ENCODE measurements at places on chromosomes 2 and 18. TPM values are rescaled to one million over a fixed set of nuclear protein-coding genes. Genes with fewer than 3 reads are reported as not detected.
A peak's percentile ranks its signal among the peaks of the same experiment; 100 is the strongest.

Gene POTEJ
- total RNA-seq, result not detected

Gene RAD51AP2
- not detected for total RNA-seq

Gene ABCG5
- total RNA-seq, result 0.14 TPM

Gene THSD7B
- not detected for total RNA-seq

Gene AGXT
- not detected for total RNA-seq

Gene DNAH6
- 0.09 TPM for total RNA-seq

Gene CCDC74A
- 3.3 TPM for total RNA-seq

Gene CGREF1
- total RNA-seq, result 9.0 TPM

Gene MDH1
- 212 TPM for total RNA-seq

Gene ARHGAP28
- total RNA-seq, result not detected

Gene NOP58
- 206 TPM for total RNA-seq

Gene CTAGE1
- not detected for total RNA-seq

- no peak for DNase-seq
Measured at GRCh38 chr2:160660741-160661140, 167.1 kb upstream of the RBMS1 start.

- no peak for DNase-seq
Measured at GRCh38 chr2:8642366-8643068, 39.3 kb upstream of the ID2 start.

DNA sequence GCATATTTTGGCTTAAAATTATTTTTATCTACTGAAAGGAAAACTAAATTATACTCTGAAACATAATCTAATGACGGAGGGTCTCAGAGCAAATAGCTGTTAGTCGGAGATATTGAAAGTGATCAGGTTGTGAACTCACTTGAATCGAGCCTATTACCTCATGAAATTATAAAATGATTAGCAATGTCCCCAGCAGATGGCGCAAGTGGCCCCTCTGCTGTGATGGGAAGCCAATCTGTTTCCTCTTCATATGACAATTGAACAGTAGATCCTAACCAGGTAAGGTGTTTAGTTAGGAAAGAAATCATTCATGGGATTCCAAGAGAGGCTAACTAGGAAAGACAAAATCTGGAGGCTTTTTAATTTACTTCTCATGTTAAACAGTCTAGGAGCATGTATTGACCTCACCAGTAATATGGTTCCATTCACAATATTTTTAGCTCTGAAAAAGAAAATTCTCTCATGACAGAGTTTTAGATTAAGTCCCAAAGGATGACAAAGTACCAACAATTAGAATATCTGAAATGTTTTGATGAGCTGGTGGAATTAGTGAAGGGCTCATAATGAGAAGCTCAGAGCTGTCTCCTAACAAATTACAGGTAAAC is 29.9 kb upstream of the MPPE1 start:
- peak; percentile 53 for DNase-seq

DNA sequence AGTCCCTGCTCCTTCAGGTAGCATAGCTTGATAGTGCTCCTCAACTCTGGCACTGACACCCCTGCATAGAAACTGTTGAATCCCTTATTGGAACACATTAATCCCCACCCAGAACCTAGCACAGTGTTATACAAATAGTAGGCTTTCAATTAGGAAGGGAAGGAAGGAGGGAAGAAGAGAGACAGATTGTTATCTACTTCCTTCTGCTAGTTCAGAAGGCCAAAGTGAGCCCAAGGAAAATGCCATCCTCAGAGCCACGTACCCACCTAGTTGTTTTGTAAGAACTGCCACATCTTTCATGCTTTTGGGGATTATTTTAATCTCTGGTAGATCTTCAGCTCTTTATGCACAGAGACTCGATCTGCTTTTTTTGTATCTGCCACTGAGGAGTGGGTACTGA is 75.1 kb downstream of the CLHC1 start:
- no peak for DNase-seq

- no peak for DNase-seq
Measured at GRCh38 chr2:19711470-19712372, 190.1 kb downstream of the TTC32 start.

- DNase-seq, result peak; percentile 42
Measured at GRCh38 chr18:13216092-13216582, 2.4 kb upstream of the LDLRAD4 start.

GRCh38 chr2:238728330-238729260 is 119.3 kb upstream of the TWIST2 start:
- no peak for DNase-seq

DNA sequence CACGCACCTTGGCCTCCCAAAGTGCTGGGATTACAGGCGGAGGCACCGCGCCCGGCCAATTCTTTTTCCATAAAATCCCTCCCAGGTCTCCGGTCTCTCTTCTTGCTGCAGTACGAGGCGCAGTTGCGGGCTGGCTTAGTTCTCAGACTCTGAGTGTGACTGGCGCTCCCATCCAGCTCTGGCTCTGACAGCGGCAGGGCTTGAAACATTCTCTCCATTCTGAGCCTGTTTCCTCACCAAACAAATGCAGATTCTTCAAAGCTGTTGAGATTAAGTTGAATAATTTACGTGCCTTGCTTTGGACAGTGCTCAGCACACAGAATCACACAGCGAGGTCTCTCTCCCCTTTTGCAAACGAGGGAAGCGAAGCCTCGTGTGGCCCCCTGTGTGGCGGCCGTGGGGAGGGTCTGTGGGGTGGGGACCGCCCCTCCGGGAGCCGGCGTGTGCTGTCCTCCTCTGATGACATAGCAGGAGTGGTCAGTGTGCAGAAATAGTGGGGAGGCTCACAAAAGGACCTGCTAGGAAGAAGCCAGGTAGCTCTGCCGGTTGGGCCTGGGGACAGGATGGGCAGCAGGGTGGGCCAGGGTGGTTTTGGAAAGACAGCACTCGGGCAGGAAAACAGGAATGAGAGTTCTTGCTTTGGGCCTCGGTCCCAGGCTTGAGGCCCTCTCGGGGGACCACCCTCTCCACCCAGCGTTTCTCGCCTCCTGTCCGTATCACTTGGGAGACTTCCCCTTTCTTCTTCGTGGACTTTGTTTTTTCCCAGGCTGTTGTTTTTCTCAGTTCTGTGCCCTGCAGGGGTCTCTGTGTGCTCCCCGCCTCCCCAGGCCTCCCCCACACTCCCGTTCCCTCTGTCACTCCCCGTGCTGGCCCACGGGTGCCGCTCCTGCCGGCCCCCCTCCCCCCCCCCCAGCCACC is 75.0 kb downstream of the KCNG2 start:
- DNase-seq, result no peak

DNA sequence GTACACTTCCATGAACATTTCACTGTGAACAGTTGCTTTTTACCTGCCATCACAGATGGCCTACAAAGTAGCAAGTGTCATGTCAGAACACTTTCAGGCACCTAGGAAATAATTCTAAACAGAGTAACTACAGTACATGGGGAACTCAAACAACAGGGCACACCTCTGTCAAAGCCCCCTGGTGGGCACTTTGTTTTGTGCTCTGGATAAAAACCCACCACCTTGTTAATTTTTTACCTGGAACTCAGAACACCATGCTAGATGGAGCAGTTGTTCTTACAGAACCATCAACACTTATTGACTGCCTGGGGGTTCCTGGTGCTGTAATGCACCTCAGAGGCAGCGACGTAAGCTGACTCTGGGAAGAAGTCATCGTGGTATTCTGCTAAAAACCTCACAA is 2.3 kb downstream of the MSL3B start:
- no peak for DNase-seq

DNA sequence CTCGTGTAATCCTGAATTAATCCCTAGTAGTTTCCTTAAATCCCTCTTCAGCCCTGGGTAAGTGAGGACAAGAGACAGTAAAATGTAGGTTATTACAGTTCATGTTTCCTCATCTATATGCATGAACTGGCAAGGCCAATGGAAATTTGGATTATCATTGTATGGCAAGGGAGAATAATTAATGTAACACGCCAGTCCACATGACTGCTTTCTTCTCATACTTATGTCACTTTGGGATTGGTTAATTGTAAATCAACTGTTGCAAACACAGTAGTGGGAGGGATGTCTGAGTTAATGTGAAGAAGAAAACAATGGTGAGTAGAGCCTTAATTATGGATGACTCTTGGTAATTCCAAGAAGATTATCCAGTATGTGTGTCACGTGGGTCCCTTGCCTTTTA is 1.7 kb upstream of the SERPINB7 start:
- DNase-seq, result no peak

GRCh38 chr2:215692387-215693079 is 256.7 kb upstream of the FN1 start:
- no peak for DNase-seq

- DNase-seq, result no peak
Measured at GRCh38 chr2:173456960-173457359, 102.3 kb downstream of the CDCA7 start.

- DNase-seq, result no peak
Measured at GRCh38 chr2:239893236-239893515, 132.0 kb downstream of the NDUFA10 start.

GRCh38 chr2:231102772-231103171 is 22.1 kb downstream of the HTR2B start:
- no peak for DNase-seq

- DNase-seq, result no peak
Measured at GRCh38 chr2:32671885-32672533, 44.2 kb downstream of the TTC27 start.

- DNase-seq, result no peak
Measured at GRCh38 chr18:13530879-13531387, 195.4 kb downstream of the FAM210A start.

DNA sequence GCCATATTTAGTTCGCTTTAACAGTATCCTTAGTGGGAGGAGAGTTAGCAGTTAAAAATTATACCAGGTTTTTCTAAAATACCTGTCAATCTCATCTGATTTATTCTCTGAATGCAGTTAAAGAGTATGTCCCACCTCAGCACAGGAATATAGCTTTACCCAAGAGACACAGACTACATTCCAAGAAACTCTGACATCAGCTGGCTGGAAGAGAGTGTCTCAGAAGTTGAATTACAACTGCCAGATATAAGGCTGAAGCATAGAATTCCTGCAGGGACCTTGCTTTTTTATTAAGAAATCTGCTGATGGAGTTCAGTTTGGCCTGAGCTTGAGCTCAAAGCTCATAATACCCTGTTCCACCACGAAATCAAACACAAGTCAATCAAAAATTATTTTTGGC is 25.4 kb upstream of the CNTNAP5 start:
- no peak for DNase-seq

DNA sequence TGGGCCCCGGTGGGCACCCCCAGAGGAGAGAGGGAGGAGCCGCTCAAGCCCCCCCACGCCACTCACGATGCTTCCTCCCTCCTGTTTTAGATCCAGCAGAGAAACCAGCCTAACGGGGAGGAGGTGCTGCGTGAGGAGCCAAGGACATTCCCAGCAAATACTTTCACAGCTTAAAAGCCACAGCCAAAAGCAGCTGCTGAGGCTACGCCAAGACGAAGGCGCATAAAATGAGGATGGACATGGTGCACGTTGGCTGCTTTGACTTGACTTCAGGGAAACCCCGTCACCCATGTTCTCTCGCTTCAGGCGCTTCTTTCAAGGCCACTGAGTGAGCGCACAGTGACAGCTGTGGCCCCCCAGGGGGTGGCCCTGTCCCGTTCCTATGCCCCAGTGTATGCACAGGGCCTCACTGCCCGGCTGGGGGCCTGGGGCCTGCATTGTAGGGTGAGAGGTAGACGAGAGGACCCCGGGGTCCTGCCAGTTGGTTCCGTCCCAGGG is 72.1 kb upstream of the PXDN start:
- DNase-seq, result no peak

DNA sequence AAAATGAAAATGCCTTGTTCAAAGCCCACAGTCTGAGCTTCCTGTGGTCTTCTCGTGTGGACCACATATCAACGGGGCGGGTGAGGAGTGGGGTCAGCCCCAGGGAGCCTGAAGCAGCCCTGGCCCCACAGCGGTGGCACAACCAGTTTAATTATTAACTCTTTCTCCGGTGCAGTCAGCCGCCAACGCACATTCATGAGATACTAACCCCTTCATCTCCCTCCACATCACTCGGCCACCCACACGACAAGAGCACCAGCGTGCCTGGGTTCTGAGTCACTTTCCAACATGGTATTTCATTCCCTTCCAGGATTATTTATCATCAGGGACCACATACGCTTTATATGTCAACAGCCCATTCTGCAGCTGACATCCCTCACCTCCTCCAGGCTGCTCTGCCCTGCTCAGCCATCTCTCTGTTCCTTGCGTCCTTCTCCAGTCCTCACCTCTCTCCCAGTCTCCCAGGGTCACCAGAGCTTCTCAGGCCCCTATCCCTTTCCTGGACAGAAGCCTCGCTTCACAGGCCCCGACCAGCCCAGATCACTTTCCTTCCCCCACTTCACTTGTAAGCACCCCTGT is 48.0 kb upstream of the ID2 start:
- DNase-seq, result no peak

DNA sequence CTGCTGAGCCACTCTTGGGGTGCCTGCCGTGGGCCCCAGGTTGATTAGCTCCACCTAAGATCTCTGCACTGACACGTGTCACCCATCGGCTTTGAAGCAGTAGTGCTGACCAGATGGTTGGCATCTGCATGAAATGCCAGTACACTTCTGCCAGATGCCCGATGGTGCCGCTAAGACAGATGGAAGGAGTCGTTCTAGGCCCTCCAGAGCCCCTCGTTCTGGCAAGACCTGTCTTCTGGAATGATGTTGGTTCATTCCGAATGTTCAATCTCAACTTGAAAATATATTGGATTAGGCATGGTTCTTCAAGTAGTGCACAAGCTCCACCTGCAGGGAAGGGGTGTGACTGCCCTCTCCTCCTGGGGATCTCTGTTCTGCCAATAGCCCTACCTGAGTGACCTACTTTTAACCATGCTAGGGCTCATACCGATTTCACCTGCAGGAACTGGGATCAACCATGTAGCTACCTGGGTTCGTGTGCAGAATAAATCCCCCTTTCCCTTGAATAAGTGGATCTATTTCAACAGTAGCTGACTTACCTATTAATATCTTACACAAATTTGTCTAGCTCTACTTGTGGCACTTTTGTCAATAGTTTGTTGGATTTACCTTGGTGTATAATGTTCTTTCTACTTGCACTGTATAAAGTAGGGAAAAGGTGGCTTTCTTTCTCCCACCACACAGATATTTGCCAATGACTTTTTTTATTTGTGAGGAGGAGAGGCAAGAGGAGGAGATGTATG is 342.6 kb downstream of the CTNNA2 start:
- DNase-seq, result no peak

GRCh38 chr2:180695586-180696401 is 284.6 kb upstream of the UBE2E3 start:
- no peak for DNase-seq

- no peak for DNase-seq
Measured at GRCh38 chr2:12183032-12183645, 436.7 kb downstream of the LPIN1 start.

- DNase-seq, result peak; percentile 14
Measured at GRCh38 chr18:21682371-21683051, 22.1 kb downstream of the ABHD3 start.

DNA sequence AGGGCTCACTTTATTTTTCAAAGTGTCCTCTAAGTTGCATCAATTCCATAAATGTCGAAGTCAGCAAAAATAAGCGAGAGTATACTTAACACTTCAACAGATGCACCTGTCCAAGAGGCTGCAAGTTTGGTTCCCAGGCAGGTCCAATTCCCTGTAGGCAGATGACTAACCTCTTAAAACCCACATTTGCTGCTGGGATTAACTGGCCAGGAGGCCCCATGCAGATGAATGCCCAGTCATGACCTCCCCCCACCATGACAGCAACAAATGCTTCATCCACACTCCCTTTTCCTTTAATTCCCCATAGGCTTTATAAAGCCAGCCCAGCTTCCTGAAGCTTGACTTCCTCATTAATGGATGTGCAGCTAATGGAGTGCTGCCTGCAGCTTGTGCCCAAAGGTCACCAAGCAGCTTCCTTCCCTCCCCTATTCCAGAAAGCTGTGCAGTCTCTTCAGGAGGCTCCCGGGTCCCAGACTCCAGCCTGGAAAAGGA is 35.7 kb downstream of the REEP1 start:
- DNase-seq, result no peak

Measured in activated T-helper 2 cell treated with anti-CD3 and anti-CD28 coated beads, Interferon-gamma antibody, Interleukin-2, Interleukin-4, amounts not matched to agents 10 μg/mL and 5 μg/mL and 100 μg/mL, durations not matched to agents 14 hours and 24 hours and 36 hours (primary cell).